HFF-Myc (cell line): ENCODE measurements at places on chromosomes 7 and 10.

DNA sequence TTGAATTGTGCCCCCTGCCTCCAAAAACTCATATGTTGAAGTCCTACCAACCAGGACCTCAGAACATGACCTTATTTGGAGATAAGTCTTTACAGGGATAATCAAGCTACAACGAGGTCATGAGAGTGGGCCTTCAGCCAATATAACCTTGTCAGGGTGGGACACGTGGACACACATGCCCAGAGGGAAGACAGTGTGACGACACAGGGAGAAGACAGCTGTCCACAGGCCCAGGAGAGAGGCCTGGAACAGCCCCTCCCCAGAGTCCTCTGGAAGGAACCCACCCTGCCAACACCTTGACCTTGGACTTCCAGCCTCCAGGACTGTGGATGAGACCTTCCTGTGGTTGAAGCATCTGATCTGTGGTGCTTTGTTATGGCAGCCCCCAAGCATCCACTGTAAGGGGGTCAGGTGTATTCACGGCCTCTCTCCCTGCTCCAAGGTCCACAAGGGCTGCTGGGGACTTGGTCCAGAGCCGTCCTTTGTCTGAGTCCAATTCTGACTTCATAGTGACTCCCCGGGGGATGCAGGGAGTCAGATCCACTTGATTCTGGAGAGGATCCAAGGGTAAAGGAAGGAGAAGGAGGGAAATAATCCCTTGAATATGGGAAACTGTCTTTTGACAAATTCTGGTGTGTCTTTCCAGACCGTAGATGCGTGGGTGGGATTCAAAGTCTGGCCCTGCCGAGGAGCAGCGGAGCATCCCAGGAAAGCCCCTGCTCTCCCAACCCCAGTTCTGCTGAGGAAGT lies 7.0 kb downstream of the CALML3 start:
- no peak for DNase-seq

DNA sequence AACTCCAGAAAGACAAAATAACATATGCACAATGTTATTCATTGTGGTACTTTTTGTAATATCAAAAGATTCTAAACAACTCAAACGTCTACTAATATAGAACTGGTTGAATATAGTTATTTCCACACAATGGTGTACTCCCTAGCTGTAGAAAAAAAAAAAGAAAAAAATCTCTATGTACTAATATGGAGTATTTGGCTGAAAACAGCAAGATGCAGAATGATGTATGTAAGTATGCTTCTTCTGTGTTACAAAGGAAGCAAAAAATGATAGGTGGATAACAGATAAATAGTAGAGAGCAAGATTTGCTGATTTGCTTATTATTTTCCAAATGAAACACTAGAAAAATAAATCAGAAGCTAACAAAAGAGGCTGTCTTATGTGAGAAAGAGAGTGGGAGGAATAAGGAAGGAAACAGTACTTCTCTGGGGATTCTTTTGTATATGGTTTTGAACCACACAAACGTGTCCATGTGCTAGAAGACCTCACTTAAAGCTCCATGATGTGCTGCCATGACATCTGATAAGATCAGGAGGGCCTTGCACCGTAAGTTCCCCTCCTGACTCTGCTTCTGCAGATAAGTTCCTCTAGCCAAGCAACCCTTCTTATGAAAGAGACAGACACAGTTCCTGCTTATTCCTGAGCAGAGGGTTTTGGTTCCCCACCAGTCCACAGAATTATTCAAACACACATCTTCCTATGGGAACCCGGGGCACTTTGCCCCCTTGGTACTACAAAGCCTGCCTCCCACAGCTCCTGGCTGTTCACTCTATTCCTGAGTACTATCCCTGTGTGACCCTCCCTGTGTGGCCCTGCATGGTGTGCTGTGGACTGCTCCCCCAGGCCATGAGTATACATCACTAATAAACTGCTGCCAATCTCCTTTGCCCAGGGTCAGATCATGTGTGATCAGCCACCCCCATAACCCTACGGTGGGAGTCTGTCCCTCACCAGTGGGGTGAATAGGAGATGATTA lies 159.1 kb downstream of the CCDC71L start:
- DNase-seq: no peak

GRCh38 chr10:121578965-121579364 lies 19.3 kb downstream of the FGFR2 start:
- no peak for DNase-seq

GRCh38 chr7:1255817-1256340 lies 23.2 kb downstream of the UNCX start:
- no peak for DNase-seq

- DNase-seq: no peak
Measured at GRCh38 chr10:78537018-78537417, 503.4 kb downstream of the RPS24 start.

DNA sequence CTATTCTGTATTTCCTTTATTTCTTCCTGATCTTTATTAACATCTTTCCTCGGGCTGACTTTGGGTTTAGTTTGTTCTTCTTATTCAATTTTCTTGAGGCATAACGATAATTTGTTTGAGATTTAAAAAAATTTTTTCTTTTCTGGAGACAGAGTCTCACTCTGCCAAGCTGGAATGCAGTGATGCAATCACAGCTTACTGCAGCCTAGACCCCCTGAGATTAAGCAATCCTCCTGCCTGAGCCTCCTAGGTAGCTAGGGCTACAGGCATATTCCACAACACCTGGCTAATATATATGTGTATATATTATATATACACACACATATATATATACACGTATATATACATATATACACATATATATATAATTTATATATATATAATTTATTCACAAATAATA lies 540.2 kb downstream of the NXPH1 start:
- no peak for DNase-seq

GRCh38 chr7:80412842-80413241 lies 99.0 kb downstream of the GNAT3 start:
- no peak for DNase-seq

DNA sequence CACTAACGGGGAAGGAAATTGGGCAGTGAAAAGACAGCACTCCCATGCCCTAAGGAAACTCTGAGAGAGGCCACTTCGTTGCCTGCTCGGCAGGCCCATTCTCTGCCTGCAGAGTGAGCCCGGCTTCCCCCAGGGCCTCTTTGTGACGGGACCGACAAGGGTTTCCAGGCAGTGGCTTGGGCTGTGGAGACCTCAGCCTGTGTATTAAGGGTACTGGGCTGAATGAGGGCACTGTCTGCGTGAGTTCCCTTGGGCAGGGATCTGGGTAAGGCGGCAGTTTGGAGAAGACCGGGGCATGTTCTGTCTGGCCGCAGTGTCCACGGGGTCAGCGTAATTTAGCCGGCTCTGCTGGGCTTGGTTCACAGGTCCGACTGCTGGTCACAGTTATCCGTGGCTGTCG lies 237.2 kb downstream of the MGMT start:
- no peak for DNase-seq

- no peak for DNase-seq
Measured at GRCh38 chr7:8425223-8425622, 8.2 kb upstream of the NXPH1 start.

- no peak for DNase-seq
Measured at GRCh38 chr10:70592746-70593512, 9.6 kb downstream of the PRF1 start.

GRCh38 chr10:102283488-102283887 lies 38.2 kb downstream of the GBF1 start:
- no peak for DNase-seq

- DNase-seq: no peak
Measured at GRCh38 chr7:101162551-101163278, 2.7 kb downstream of the VGF start.

DNA sequence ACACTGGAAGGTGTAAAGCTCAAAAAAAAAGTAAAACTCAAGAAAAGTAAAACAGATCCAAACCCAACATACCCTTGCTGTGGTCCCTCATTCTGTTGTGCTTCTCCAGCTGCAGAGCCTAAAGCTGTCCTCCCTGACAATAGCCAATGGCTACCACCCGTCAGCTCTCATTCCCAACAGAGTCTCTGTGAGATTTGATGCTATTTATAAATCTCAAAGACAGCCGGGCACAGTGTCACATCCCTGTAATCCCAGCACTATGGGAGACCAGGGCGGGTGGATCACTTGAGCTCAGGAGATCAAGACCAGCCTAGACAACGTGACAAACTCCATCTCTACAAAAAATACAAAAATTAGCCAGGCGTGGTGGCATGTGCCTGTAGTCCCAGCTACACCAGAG lies 116.0 kb downstream of the KMT2E start:
- no peak for DNase-seq

- DNase-seq: no peak
Measured at GRCh38 chr10:110434489-110435096, 63.1 kb upstream of the DUSP5 start.

GRCh38 chr10:105284476-105285215 lies 643.6 kb downstream of the SORCS3 start:
- DNase-seq: no peak

DNA sequence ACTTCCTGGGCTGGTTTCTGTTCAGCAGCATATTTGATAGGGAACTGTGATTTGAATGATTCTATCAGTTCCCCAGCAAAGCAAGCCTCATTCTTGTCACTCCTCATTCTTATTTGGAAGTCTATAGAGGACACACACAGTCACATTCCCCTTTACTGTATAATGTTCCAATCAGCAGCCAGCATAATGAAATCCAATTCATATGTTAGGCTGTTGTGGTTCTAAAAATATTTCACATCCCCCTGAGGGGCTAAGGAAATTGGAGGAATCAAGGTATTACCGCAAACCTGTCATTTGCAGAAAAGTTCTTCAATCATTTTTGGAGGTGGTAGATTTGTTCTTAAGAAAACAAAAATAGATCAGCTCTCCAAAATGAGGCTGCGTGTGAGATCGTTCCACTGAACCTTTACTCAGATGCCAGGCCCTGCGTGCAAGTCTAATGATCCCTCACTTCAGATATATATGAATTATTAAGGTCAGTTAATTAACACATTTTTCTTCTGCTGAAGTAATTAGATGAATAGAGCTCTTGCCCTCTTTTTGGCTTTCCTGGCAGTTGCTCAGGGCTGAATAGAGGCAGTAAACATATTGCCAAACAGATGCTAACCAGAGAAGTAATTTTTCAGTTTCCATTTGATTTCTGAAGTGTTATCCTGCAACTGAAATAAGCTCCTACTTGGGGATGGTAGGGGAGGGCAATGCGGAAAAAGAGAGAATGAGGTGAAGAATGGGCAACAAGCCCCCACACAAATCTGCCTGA lies 31.8 kb downstream of the LSMEM1 start:
- no peak for DNase-seq

- DNase-seq: no peak
Measured at GRCh38 chr10:44395396-44395795, 10.5 kb upstream of the CXCL12 start.

DNA sequence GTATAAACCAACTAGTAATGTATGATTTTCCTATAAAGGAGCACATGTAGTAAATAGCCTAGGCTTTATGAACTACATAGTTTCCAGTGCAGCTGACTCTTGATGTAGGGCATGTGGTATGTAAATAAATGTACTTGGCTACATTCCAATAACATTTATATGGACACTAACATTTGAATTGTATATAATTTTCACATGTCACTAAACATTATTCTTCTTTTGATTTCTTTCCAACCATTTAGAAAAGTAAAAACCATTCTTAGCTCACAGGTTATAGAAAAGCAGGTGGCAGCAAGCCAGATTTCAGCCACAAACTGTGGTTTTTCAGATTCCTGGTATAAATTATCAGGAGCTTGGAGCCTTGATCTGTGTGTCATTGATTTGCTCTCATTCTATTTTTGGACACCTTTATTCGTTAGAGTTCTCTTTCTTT lies 1182.0 kb downstream of the CNTNAP2 start:
- DNase-seq: no peak

DNA sequence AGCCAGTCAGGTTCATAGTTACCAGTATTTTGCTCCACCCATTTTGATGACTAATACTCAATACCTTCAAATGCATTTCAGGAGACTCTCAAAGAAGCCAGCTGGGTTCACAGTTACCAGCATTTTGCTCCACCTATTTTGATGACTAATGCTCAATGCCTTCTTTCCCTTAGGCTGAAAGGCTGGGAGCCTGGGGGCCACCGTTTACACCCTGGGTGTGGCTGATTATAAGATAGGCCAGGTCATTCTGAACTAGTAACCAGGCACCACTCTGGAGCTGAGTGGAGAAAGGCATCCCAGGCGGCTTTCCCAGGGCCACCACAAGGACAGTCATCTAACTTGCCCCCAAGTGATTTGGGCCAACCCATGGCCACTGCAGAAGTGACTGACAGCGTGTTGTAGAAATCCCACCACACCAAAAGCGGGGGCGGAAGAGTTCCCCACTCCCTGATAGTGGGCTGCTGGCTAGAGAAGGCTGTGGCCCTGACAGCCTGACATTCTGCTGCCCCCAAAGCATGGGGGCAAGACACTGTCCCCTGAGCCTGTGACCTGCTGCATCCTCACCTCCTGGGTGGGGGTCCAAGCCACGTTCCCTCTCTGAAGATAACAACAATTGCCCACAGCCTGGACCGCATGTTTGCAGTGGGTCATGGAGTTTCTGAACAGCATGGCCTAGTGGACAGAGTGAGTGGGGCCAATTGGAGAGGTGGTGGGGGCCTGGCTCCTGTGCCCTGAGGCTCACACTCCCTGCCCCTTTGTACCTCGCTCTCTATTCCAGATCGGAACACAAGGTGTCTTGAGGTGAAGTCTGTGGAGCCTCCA lies 23.0 kb upstream of the ZNF488 start:
- DNase-seq: peak; percentile 67

- no peak for DNase-seq
Measured at GRCh38 chr10:112082120-112082519, 101.4 kb downstream of the GPAM start.

- DNase-seq: no peak
Measured at GRCh38 chr7:91345449-91345848, 81.2 kb downstream of the FZD1 start.

- DNase-seq: no peak
Measured at GRCh38 chr10:49518566-49518965, 20.4 kb downstream of the ERCC6 start.

DNA sequence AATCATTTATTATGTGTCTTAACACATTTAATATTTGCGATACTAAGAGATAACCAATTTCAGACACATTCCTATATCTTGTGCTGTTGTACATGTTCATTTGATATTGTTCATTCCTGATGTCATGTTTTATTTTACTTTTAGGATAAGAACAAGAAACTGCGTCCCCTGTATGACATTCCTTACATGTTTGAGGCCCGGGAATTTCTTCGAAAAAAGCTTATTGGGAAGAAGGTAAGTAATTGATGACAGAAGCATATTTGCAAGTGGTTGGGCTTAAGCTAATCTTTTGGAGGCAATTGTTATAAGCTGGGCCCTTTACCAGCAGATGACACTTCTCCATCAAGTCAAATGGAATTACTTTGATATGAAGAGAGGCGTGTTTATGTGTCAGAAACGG lies 155.3 kb downstream of the SND1 start:
- no peak for DNase-seq

DNA sequence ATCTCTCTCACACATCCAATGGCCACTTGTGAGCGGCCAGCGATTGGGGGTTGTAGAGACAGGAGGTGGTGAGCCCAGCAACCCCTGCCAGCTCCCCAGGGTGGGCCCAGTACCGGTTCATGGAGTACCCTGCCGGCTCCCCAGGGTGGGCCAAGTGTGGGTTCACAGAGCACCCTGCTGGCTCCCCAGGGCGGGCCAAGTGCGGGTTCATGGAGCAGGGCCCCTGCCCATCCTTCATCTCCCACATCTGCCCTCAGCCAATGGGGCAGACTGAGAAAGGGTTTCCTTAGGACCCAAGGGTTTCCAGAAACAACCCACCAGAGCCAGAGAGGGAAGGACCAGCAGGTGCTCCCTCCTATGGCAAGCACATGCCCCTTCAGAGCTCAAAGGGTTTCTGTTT lies 21.4 kb upstream of the SLIT1 start:
- DNase-seq: no peak
